Hepatocyte (in vitro differentiated cells): ENCODE measurements at places on chromosomes 5 and 9.

DNA sequence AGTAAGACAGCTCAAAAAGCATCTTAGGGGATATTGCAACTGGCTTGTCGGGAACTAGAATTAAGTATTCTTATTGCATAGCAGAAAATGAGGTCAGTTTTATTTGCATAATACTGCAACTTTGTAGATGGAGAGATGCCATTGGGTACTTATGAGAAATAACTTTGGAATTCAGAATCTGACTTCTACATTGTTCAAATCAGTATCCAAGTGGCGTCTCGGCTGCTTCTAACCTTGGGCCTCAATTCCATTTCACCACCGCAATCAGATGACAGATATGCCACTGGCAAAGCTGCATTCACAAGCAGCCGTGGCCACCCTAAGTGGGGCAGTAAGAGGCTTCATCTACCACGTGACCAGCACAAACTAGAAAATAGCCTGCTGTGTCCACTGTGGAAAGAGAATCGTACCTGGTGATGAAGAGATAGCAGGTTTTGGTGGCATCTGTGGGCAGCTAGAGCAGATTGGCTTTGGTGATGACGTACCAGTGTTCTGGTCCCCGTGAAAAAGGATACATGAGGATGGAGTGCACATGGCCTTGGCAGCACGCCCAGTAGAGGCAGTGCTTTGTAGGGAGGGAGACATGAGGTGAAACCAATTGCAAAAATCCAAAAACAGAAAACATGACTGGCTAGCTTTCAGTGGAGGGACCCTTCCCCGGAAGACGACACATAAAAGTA lies 116.6 kb downstream of the KLHL3 start:
- no peak for DNase-seq

DNA sequence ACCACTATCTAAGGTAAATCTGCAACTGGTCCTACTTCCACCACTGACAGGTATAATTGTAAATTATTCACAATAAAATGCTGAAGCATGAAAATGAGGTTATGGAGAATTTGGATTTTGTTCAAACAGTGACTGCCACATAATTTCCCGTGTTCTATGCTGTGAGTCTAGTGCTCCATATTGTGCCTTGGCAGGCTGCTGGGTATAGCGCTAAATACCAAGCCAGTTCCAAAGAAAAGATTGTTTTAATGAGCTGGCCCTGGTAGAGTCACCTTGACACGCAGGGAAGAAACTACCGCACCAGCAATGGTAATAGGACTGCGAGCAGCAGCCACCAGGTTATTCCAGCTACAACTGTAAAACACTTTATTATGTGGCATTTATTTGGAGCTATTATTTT lies 30.4 kb downstream of the PSMB7 start:
- no peak for DNase-seq

- peak; percentile 72 for DNase-seq
Measured at GRCh38 chr5:168086104-168086610, 205.3 kb upstream of the WWC1 start.

GRCh38 chr9:29325894-29326293 lies 1752.6 kb upstream of the C9orf72 start:
- no peak for DNase-seq

DNA sequence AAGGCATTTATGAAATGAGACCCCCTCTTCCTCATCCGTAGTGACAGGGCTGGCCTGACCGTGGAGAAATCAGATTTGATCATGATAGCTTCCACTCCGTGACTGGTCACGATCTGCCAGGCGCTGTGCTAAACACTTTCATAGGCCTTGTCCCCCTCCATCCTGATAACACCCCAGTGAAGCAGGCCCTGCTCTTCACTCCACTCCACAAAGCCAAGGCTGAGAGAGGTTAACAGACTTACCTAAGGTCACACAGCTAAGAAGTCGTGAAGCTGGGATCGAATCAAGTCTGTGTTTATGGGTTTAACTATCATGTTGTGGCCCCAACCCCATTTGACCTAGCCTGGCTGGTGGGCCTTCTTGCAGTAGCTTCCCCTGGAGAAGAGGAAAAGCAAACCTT lies 53.3 kb upstream of the IL17B start:
- no peak for DNase-seq

- DNase-seq: no peak
Measured at GRCh38 chr5:66958201-66958979, 238.2 kb downstream of the CD180 start.

GRCh38 chr5:135713161-135713915 lies 121.1 kb upstream of the SLC25A48 start:
- no peak for DNase-seq

GRCh38 chr5:180046656-180047055 lies 24.9 kb downstream of the RNF130 start:
- no peak for DNase-seq

DNA sequence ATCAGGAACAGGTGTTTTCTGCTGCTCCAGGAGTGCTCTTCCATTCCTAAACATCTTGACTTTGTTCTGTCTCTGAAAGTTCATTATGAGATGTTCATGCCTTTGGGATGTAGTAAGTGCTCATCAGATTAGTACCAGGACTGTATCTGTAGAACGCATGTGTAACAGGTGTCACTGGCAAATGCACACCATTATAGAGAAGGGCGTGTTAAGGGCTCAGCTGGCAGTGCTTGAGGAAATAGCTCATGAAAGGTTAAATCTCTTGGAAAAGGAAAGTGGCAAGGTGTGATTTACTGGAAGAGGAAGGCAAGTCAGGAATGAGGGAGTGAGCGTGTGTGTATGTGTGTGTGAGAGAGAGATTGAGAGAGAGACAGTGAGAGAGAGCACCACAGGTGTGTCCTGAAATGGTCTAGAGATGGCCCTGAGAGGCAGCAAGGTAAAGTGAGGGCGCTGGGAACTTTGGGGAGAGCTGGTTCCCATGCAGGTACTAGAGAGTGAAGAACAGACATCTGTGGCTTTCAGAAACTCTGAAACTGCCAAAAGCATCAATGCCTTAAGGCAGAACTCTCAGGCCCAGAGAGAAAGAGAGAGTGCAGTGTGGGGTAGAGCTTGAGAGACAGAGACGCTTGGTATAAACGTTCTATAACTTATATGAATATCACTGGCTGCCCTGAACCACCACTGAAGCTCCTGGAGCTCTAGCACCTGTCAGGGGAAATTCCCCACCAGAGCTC lies 13.7 kb upstream of the CXCL14 start:
- DNase-seq: no peak

GRCh38 chr9:132163457-132163875 lies 1.6 kb downstream of the NTNG2 start:
- peak; percentile 44 for DNase-seq

GRCh38 chr5:135249658-135250057 lies 149.4 kb downstream of the MACROH2A1 start:
- no peak for DNase-seq

GRCh38 chr5:58122157-58122556 lies 337.7 kb downstream of the PLK2 start:
- no peak for DNase-seq

DNA sequence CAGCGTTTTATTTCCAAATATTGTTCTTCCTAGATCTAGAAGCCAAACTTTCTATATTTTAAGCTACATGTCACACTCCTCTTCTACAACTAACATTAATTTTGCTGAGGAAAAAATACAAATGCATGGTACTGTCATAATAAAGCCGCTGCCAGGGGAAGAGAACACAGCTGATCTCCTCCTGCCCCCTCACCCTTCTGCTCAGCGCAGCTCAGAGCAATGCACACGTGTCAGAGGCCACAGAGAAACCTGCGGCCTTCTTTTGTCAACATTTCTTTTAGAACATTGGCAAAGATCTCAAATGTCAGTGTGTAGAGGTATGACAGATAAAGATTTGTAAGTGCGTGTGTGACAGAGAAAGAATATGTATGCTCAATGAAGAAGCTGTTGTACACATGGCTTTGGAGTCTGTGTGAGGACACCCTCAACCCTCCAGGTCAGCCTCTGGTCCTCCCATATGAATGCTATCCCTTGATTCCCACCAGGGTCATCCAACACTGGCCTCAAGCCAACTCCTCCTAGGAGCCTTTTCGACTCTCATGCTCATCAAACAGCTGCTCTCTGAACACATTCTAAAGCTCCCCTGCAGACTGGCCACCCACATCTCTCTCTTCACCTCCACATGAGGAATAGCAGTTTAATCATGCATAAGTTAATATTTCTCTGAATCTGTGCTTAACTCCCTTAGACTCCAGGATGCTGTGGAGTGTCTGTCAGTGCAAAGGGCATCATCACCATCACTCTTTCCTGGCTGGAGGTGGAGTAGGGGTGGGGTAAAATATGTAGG lies 40.9 kb downstream of the TAS2R1 start:
- DNase-seq: no peak

DNA sequence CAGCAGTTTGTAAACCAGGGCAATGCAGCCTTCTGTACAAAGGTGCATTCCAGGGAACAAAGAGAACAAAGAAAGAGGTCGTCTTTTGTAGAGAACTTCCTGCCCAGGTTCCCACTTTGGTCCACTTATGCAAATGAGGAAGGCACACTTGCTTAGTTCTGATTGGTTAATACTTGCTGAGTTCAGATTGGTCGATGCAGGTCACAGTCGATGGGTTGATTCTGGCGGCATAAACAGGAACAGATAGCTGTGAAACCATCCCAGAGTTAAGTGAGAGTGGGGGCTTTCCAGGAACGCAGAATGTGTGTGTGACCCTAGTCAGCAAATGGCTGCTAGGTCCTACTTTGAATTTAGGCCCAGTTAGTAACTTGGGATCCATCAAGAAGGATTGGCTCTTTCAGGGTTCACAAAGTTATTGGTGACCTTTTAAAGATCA lies 1.8 kb upstream of the ADAMTS13 start:
- DNase-seq: no peak

DNA sequence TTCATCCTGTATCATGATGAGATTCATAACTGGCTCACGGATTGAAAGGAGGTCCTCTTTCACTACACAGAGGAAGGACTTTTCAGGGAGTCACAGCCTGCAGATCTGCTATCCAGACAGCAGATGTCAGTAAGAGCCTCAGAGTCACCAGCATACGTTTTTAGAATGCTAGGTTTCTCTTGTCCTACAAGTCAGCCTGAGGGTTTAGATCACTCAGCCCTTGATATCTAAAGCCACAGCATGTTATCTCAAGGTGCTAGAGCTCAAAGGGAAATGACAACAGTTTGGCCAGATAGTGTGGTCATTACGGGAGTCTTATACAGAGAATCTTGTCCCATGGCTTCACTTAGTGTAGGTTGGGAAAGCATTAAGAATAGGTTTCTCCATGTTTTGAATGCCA lies 30.9 kb upstream of the SLC46A2 start:
- DNase-seq: peak; percentile 64
